Anterior cingulate cortex (tissue), 58 donors: ENCODE measurements at places on chromosomes 4 and X.

- DNase-seq: no peak
Measured at GRCh38 chrX:70494441-70494840, 49.8 kb downstream of the DLG3 start.

DNA sequence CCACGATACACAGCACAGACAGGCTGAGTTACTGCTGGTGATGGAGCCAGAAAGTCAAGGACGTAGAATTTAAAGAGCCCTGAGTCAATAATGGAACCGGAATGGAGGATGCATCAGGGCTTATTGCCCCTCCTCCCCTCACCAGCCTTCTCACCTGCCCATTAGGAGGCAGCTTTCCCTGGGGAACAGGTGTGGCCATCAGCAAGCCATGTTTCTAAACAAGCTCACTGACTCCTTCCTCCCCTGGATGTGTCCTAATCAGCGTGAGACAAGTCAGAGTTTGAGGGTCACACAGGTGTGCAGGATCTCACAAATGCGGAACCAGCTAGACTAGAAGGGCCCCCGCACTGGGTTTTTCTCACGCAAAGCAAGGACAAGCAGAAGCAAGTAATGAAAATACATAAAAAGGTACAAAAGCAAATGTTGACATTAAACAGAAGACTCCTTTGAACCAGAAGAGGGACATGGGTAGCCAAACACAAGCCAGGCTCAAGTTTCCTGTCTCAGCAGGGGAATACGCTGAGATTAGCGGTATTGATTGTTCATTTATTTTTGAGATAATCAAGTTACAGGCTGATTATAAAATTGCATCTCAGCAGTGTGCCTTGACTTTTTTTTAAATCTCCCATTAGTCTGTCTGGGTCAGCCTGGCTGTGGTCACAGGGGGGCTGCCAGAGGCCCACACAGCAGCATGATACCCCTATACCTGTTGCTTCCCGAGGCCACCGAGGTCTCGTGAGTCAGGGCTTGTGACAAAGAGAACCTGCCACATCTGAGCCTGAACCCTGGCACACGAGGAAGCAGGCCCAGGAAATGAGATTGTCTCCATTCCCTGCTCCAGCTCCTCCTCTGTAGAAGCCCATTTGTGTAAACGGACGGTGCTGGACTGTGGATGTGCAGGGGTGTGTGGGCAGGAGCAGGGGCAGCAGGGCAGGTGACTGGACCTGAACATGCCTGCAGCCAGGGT is 37.4 kb downstream of the CCKAR start:
- DNase-seq: no peak

DNA sequence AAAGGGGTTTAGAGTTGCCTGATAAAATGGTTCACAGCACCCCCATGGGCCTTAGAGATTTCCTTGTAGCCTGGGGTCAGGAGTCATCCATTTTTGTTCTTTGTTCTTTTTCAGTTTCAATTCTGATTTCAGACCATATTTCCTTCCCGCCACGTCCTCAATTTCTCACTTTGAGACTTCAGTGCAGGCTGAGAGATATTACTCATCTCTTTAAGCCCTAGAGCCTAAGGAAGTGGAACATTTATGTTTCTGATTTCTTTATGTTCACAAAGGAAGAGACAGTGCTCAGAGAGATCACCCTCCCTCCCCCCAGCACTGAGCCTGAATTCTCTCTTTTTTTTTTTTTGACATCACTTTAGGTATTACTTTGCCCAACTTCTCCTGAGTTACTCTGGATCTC is 56.3 kb downstream of the MSN start:
- DNase-seq: no peak

- no peak for DNase-seq
Measured at GRCh38 chr4:24741910-24742309, 53.5 kb upstream of the SOD3 start.

DNA sequence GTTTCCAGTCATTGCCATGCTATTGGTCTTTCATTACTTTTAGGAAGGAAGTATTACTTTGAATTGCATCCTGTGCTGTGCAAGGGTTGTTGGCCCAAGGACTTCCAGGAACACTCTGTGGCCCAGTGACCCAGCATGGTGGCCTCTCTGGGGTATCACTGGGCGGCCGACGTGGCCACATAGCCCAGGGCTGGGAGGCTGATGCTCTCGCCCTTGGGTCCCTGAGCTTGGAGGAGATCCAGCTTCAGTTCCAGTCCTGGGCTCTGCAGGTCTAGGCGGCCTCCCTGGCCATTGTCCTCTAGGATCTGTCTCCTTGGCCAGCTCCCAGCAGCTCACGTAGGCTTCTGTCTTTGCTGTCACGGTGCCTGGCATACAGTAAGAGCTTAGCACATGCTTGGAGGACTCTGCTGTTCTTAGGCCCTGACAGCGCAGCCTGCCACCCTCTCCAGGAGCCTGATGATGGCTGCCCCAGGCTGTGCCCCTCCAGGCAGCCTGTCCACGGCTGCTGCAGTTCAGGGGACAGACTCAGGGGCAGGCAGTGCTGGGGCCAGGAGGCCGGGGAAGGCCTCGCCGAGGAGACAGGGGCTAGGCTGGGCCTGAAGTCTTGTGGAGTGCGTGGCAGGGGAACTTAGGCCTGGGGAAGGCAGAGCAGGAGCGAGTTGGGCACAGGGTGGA is 42.2 kb downstream of the SORCS2 start:
- DNase-seq: no peak

GRCh38 chrX:39309018-39309635 is 507.9 kb downstream of the MID1IP1 start:
- DNase-seq: no peak

DNA sequence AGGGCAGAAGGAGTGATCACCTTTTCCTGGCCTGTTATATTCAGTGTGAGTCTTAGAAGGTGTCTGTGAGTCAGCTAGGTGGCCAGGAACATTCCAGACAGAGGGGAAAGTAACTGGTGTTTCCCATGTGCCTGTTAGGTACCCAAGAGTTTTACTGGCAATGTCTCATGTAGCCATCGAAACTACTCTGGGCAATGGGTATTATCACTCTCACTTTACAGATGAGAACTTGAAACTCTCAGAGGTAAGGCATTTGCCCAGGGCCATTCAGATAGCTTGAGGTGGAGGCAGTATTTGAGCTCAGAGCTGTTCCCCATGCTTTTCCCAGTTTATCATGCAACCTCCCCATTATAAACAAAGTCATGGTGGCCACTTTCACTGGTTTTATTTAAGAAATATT is 80.4 kb upstream of the NHS start:
- no peak for DNase-seq

DNA sequence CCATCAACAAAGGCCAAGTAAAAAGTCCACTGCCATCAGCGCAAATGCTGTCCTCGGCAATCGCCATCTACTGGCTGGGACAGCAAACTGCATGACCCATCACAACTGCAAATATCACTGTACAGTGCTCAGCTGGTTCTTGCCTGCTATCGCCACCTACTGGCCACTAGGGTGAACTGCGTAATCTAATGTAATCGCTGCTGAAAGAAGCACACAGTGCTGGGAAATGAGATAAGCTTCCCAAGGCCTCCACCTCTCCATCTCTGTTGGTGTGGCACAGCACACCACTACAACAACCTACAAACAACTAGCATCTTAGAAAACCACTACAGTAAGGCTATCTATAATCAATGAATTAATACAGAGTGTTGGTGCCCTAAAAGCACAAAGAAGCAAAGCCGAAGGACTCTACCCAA is 298.3 kb downstream of the TEX13A start:
- DNase-seq: peak; percentile 4

DNA sequence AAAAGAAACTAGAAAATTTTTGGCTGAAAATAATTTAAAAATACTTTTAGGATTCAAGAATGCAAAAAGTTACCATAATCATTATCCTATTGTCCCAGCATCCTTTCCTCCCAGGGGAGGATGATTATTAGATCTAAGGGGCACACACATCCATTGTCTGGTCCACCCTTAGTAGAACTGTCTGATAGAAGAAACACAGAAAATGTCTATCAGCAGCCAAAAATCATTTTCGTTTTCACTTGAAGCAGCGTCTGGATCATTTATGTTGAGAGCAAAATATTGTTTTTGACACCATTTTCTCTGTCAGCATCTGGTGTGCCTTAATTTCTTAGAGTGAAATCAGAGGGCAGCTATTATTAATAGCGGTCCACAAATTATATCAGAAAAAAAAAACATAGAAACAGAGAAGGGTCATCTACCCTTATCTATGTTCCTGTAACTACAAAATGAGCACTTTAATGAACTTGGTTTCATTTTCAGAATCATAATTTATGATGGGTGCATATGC is 446.3 kb downstream of the TRAM1L1 start:
- no peak for DNase-seq

- no peak for DNase-seq
Measured at GRCh38 chr4:8332038-8332857, 62.7 kb downstream of the HTRA3 start.

DNA sequence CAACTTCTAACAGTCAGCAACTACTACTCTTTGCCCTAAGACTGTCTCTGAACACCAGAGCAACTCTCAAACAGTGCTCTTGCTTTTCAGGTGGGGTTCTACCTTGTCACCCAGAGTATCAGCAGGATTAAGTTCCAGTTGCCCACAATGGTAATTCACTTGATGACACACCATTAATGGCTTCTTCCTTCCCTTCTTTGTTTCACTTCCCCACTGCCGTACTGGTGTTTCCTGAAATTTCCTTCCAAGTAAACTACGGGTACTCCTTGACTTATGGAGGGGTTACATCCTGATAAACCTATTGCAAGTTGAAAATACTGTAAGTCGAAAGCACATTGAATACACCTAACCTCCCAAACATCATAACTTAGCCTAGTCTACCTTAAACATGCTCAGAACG is 36.6 kb upstream of the PDK3 start:
- DNase-seq: no peak

DNA sequence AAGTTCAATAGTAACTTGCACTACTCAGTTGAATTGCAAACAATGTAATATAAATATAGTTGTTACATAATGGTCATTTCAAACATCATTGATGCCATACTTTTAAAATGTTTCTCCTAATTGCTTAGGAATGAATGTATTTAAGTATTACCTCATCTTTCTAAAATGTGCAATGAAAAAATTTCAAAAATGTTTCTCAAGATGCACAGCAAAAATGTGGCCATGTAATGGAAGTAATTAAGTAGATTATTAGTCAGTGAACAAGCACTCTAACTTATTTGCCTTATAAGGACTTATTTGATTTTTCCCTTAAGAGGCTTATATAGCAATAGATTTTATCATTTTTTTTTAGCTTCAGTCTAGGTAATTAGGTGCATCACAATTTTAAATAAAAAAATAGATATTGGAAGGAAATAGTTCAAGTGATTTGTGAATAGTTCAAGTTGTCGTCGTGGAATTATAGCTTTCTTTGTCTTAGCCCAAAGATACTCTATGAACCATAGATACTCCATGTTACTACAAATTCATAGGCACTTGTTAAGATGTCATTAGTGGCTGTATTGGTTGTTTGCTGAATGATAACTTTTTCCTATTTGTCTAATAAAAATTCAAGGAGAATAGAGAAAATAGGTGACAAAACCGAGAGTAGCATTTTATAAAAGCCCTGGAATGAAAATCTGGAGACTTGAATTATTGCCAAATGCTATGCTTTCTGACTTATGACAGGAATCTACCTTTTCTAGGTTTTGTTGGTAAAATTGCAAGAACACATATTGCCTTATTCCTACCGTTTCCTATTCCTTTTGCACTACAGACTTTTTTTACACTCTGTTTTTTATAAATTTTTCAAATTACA is 118.5 kb downstream of the TLL1 start:
- DNase-seq: no peak

- no peak for DNase-seq
Measured at GRCh38 chr4:58962424-58962823, 1852.2 kb upstream of the IGFBP7 start.

DNA sequence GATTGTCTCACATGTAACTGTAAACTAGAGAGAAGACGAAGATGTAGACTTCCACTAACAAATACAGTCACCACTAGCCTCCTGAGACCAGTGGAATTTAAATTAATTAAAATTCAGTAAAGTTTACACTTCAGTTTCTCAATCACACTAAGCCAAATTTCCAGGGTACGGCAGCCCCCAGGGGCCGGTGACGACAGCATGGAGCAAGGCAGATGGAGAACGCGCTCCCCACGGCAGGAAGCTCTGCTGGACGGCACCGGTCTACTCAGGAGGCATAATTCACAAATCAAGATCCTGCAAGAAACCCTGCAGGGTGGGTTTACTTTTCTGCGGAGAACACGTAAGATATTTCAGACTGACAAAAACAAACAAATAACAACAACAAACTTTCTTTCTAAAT is 80.7 kb downstream of the FAT1 start:
- DNase-seq: no peak

- DNase-seq: no peak
Measured at GRCh38 chr4:65880594-65880993, 210.3 kb upstream of the EPHA5 start.

- no peak for DNase-seq
Measured at GRCh38 chr4:141004823-141005222, 128.4 kb downstream of the RNF150 start.

DNA sequence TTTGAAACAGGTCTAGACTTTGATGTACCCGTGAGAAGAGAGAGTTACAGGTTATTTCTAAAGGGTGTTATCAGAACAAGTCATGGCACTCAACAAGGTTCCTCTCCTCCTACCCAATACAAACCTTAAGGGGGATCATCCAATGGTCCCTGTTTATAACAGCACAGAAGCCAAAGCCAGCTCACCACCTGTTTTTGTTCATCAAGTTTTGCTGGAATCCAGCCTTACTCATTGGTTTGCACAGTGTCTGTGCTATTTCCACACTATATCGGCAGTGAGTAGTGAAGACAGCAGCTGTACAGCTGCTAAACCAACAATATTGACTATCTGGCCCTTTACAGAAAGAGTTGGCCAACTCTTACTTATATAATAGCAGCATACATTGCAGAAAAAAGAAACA is 262.1 kb upstream of the STS start:
- no peak for DNase-seq

GRCh38 chrX:137568741-137569469 is 3.0 kb downstream of the ZIC3 start:
- DNase-seq: no peak

GRCh38 chr4:7197910-7198309 is 5.6 kb downstream of the SORCS2 start:
- DNase-seq: no peak
